GM12891 (cell line): ENCODE measurements at places on chromosomes 3 and 15.
A peak's percentile ranks its signal among the peaks of the same experiment; 100 is the strongest.

DNA sequence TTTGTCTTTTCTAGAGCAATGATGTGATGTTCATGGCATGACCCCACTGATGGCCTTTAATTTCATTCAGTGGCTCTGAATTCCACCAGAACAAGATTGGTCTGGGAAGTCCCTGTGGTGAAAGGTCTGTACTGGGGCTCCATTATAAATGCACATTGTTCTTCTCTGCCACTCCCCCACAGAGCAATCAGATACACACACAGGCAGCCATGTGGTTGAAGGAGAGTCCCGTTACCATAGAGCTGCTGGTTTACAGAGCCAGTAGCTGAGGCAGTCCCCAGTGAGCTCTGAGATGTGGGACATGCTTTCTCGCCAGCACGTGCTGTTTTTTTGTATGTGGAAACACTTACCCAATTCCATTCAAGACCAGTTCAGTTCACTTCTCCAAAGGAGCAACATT, 172.7 kb upstream of the TRIM42 start:
- no peak for DNase-seq

GRCh38 chr3:157573780-157574378, 70.7 kb upstream of the VEPH1 start:
- no peak for DNase-seq

DNA sequence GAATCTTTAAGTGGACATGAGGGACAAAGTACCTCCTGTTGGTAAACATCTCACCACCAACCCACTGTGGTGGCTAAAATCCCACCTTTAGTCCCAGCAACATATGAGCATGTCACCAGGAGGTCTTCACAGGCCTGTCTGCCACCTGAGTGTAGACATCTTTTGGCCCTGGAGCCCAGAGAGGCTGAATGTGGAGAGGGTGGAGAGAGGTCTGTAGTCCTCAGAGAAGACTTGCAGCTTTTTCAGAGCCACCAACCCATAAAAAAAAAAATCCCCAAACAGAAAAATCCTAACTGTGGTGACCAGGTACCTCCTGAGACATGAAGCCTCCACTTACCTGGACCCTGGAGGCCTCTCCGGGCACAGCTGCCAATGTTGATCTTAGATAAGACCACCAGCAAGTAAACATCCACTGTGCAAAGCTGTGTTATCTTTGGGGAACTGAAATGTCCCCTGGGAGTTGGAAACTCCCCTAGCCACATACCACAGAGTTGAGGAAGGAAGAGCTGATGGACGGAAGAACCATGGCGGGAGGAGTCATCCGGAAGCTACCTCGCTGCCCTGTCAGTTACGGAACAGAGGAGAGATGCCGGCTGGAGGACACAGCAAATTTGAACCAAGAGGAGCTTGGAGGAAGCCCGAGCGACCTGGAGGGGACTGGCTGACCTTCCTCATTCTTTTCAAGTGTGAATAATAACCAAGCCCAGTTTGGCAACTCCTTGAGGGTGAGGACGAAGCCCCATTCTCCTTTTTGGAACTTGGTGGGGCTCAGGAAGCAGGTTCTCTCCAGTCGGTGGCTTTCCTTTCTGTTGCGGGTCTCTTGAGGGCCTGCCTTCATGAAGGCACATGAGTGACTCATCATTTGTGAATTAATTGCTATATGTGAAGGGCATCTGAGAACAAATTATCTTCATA, at the start of gene GHRL:
TSS of gene GHRL (minus strand) at position 443 of the 915 bp plus-strand sequence. CDS start 2,767 bp downstream, outside the sequence.
- peak; percentile 47 for DNase-seq

DNA sequence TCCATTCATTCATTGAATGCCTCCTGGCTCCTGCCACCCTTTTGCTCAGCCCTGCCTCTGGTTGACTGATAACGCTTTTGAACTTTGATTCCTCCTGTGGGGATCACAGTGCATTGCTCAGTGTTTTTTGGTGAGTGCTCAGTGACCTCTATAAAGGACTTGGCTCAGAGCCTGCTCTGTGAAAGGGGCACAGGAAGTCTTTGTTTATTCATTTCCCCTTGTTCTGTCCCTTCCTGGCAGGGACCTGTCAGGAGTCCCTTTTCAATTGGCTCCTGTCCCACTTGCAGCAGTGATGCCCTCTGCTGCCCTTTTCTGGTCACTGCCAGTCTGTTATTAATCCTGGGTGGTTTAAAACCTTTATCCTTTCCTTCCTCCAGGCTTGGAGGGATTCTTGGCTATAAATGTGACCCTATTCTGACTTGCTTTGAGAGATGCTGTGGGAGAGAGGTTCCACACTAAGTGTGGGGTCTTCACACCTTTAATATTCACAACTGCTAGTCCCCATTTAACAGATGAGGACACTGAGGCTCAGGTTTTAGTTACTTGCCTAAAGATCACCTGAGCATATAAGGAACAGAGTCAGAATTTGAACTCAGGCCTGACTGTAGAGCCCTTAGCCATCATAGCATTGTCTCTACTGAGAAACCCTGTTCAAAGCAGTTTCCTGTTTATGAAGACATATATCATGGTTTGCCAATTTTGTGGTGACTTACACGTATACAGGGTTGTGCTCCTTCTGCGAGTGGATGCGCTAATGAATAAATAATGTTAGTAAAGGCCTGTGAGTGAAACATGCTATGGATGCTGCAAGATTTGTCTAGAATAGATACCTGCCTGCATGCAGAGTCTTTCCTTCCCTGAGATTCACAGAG, 23.2 kb upstream of the TATDN2 start:
- peak; percentile 45 for DNase-seq

GRCh38 chr3:77328690-77329089, 288.8 kb downstream of the ROBO2 start:
- DNase-seq, result no peak

- peak; percentile 19 for DNase-seq
Measured at GRCh38 chr3:159832024-159832423, 156.6 kb upstream of the IL12A start.

DNA sequence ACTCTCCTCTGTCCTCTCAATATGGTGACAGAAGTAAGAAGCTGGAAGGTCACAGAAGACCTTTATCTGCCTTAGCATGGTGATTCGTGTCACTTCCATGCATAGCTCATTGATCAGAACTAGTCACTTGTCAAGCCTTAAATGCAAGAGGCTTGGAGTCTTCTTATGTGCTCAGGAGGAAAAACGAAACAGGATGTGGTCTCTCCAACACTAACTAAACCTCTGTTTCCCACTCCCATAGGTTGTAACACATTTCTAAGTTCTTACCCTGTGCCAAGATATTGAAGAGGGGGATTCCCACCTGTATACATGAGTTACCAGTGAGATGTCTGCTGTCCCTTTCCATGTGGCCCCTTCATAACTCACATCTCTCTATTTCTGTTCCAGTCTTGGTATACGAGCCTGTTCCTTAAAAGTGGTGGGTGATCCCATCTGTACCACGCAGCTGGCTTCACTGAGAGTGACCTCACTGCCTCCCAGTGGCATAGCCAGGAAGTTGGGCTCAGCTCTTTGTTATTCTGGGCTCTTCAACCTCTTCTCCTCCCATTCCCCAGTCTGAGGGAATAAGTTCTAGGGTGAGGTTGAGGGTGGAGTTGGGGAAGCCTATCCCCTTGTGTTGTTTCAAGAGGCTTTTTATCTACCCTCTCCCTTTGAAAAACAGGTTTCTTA, 203.2 kb upstream of the PPP2R3A start:
- DNase-seq, result no peak

DNA sequence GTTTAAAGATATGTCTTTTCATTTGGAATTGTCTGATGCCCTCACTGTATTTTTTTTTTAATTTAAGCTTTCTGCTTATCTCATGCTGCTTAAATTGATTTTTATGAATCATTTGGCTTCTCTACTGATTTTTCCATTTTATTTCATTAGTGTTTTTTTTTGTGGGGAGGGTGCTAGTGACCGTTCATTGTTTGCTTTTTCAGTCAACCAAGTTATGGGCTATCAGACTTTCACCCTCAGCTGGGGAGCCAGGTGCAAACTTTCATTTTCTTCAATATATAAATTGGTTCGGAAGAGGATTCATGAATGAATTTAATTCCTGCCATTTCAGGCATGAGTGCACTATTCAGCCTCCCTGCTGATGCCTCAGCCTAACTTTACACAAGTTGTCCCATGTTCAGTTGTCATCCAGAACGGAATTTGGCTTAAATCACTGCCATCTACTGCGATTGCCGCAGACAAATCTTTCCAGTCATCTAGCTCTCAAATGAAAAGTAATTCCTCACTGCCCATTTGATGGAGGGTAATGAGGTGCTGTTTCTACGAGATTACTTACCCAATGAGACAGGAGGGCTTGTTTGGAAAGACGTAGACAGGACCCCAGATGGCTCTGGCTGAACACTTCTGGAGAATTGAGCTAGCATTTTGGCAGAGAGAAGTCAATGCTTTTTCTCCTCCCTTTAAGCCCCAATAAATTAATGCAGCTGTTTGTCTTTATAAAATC, 89.9 kb upstream of the RORA start:
- DNase-seq, result no peak

DNA sequence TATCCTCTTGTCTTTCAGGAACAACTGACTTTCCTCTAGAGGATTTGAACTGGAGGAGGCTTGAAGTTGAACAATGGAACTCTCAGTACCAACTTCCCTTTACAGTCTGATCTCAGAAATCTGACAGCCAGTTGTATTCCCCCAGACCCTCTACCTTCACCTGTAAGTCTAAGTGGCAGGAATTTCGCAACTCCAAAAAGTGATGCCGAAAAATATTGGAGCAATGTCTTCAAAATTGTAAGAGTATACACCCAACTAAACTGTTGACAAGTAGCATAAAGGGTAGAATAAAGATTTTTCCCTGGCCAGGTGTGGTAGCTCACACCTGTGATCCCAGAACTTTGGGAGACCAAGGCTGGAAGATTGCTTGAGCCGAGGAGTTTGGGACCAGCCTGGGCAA, 69.1 kb upstream of the CFAP20DC start:
- DNase-seq, result no peak

- DNase-seq, result no peak
Measured at GRCh38 chr15:98326804-98327203, 321.5 kb upstream of the IGF1R start.

DNA sequence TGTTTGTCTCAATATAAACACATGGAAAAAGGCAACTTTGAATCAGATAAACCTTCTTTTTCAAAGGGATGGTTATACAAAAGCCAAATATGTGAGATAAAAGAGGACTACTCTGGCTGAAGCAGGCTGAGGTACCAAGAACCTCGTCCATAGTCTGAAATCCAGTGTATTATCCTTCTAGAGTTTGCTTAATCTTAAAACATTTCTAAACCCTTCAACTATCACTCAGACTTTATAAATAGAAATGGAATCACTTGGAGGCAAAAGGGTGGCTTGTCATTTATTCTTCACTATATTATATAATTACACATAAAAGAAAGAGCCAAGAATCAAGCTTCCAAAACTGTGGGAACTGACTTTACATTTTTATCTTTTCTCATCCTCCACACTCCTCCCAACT, 303.6 kb downstream of the PLCL2 start:
- no peak for DNase-seq

GRCh38 chr3:158057666-158058065, 48.6 kb downstream of the SHOX2 start:
- no peak for DNase-seq

GRCh38 chr15:60875681-60876080, 353.4 kb downstream of the RORA start:
- DNase-seq, result no peak

DNA sequence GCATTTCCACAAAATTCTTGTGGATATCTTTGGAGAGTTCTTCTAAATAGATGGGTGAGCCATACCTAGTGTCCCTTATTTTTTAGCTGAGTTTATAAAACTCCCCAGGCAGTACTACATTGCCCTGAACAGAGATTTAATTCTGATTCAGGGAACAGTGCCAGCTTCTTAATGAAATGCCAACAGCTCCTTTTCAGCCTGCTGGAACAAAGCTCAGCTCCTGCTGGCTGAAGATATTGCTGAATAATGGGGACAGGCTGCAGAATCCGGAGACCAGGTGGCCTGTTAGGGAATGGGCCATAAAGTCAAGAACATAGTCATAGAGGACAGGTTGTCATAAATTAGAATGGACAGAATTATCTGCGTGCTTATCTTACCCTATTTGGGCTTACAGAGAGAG, 8.9 kb downstream of the HGD start:
- no peak for DNase-seq

DNA sequence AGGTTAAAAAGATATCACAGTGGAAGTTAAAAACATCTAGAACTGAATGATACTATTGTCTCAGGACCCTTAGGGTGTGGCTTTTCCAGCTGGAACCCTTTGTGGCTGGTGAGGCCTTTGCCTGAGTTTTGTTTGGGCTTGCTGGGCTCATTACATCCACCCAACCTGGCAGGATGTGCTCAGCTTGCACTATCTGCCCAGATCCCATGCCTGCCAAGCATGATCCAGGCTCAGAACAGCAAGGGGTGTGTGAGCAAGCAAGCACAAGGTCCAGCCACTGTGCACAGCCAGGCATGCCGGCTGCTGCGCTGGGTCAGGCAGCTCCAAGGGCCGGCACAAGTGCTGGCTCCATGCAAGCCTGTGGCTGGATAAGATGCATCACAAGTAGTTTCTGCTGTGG, 512.7 kb upstream of the CDIN1 start:
- DNase-seq, result no peak

- DNase-seq, result no peak
Measured at GRCh38 chr3:143445118-143445517, 325.5 kb downstream of the CHST2 start.

DNA sequence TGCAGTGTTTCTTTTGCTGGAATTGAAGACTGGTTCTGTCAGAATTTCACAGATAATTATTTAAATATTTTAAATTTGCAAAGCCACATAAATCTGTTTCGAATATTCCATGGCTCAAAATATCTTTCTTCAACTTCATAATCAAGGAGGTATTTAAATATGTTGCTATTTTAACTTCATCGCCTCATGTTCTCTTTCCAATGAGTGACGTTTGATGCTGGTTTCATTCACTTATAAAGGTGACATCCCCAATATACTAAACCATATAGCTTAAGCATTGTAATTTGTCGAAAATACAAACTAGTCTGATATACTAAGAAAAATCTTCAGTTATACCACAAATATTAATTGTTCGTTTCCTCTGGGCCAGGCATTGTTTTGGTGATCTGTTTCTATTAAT, 22.5 kb downstream of the MBNL1 start:
- no peak for DNase-seq

- peak; percentile 52 for DNase-seq
Measured at GRCh38 chr15:89017370-89018066, 70.7 kb upstream of the ABHD2 start.

DNA sequence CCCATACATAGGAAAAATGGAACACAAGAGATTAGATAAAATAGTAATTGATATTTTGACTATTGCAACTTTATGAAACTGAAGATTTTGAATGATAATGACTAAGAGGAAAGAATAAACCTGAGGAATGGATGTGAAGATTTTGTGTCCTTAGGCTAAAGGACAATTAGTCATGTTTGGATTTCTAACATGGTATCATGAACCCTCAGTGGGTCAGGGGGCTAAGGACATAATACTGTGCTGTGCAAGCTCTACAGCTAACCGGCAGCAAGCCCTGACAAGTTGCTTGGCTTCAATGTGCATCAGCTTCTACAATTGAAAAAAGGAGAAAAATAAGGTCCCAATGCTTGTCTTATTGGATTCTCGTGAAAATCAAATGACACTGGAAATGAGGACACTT, 491.0 kb downstream of the MECOM start:
- no peak for DNase-seq

GRCh38 chr15:70486012-70486411, 277.3 kb downstream of the UACA start:
- no peak for DNase-seq
